CD4-positive, alpha-beta T cell treated with Interleukin-4 for 1 hour (primary cell): ENCODE measurements at places on chromosomes 5 and 9.

DNA sequence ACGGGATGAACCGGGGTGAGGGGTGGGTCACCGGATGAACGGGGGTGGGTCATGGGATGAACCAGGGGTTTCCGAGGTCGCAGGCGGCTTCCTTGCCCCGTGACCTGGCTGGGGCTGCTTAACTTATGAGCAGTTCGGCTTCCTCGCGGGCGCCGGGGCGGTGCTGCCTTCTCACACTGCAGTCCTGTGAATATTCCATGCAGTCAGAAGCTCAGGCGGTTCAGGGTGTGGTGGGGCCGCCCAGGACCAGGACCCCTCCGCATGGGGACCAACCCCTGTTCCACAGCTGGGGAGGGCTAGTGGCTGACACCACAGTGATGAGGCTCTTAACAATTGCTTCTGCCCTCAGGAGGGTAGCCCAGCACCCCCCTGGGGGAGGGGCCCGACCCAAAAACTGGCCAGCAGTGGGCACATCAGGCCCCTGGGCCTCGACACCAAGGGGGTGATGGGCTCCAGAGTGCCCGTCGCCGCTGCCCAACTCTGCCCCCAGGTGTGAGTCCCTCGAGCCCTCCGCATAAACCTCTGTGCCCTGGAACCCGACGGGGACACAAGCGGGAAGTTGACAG, 30.9 kb upstream of the SLC9A3 start:
- DNase-seq = no peak

GRCh38 chr9:64773491-64773931, 511.5 kb downstream of the FOXD4L5 start:
- no peak for DNase-seq

DNA sequence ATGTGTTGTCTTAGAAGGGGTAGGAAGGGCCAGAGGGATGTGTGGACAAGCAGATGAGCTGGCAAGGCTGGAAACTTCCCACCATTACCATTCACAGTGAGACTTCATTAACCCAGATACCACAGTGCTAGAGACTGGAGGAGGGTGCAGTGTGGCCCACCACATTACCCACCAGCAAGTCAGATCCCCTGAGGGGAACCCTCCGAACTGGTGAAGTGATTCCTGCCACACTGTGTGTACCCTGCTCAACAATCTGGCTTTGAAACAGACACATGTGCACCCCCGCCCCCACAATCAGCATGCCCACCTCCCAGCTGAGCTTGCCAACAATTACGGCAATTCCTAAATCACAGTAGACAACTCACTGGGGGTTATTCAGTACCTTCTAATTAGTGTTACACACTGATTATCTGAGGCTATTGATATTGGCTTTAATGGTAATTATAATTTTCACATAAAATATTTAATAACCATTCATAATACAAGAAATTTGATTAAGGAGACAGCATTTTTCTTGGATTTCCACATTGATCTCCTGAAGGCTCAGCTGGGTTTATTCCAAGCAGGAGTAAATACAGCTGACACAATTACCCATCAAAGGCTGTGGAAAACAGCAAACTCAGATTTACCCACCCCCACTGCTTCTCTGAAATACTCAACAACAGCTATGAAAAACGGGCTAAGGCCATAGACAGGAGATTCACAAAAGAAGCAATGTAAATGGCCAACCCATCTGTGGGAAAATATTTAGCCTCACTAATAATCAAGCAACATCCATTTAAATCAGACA, 169.3 kb upstream of the FSTL4 start:
- no peak for DNase-seq

DNA sequence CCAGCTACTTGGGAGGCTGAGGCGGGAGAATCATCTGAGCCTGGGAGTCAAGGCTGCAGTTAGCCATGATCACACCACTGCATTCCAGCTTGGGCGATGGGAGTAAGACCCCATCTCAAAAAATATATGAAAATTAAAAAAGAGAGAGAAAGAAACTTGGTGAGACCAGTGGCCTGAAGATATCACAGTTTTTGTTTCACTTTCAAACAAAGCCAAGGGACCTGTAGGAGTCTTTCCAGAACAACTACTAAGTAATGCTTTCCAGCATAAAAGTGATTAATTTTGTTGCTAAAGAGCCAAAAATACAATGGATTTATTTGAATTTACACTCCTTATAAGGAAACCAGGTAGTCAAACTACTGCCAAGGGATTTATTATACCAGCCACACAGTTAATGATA, 23.5 kb downstream of the GKAP1 start:
- DNase-seq = no peak

DNA sequence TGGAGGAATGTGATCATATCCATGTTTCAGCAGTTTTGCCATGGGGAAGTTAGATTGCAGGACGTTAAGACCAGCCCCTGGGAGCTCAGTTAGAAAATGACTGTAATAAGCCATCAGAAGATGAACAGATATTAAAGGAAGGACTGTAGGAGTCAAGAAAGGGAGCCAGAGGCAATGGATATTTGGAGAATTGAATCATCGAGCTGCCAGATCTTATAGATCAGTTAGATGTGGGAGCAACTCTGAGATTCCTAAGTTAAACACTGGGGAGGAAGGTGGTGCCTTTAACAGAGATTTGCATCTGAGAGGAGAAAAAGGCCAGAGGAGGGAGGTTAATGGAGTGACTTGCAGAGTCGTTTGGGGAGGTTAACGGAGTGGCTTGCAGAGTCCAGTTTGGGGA, 96.4 kb downstream of the ADCY2 start:
- no peak for DNase-seq

GRCh38 chr5:143886651-143887638, 75.0 kb downstream of the HMHB1 start:
- DNase-seq = no peak

DNA sequence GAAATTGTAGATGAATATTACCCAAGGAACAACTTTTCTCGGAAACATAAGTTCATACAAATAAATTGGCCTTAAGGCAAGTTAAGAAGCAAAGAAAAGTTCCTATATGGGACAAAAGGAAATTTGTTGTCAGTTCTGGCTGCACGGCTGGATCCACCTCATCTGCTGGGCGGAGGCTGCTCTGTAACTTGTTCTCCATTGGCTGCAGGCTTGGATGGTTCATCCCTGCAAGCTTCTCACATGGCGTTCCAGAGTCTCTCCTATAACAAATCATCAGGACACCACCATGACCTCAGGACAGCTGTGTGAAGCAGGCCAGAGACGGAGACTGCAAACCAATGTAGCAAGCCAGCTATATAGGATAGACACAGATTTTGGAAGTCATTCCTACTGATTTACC, 81.4 kb upstream of the DAB2 start:
- no peak for DNase-seq

- DNase-seq = no peak
Measured at GRCh38 chr5:122727112-122727541, 47.8 kb upstream of the SNX2 start.

- DNase-seq = no peak
Measured at GRCh38 chr9:23914431-23915003, 88.5 kb upstream of the ELAVL2 start.
